ENCODE measurements at places on chromosomes 2 and 18.

DNA sequence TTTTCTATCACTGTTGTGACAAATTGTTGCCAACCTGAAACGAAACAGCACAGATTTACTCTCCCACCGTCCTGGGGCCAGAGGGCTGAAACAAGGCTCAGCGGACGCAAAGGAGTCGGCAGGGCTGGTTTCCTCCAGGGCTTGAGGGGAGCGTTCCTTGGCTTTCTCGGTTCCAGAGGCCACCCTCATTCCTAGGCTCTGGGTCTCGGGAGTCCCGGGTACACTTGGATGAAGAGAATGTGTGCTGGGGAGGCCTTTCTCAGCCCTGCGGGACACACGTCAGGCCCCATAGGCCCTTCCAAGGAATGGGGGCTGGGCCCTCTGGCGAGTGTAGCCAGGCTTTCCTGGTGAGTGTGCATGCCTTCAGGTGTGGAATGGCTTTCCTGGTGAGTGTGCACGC is 287.3 kb upstream of the HS6ST1 start:
- no peak for DNase-seq

DNA sequence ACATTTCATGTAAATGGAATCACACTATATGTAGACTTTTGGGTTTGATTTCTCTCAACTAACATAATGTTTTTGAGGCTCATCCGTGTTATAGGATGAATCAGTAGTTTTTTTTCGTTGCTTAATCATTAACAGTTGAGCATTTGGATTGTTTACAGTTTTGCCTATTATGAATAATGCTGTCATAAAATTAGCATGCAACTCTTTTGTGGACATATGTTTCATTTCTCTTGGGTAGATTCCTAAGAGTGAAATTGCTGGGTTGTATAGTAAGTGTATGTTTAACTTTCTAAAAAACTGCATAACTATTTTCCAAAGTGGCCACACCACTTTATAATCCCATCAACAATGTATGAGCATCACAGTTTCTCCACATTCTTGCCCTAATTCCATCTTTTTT is 7.7 kb upstream of the RHBDD1 start:
- DNase-seq, result no peak

- no peak for DNase-seq
Observed at GRCh38 chr2:217035967-217036366, 176.1 kb upstream of the TNP1 start.

DNA sequence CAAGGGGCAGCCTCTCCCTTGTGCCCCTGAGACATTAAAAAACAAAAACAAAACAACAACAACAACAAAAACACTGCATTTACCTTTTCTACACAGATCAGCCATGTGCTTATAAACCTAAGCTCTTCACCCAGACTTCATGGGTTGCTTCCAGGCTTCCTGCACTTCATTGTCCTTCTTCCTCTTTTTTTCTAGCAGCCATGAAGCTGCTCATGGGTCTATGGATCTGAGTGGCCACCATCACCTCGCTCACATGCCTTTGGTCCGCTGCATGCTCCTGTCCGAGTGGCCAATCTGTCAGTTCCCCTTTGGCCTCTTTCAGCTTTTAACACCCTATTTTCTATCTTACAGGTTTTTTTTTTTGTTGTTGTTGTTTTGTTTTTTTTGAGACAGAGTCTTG is 9.0 kb upstream of the TET3 start:
- peak; percentile 45 for DNase-seq

DNA sequence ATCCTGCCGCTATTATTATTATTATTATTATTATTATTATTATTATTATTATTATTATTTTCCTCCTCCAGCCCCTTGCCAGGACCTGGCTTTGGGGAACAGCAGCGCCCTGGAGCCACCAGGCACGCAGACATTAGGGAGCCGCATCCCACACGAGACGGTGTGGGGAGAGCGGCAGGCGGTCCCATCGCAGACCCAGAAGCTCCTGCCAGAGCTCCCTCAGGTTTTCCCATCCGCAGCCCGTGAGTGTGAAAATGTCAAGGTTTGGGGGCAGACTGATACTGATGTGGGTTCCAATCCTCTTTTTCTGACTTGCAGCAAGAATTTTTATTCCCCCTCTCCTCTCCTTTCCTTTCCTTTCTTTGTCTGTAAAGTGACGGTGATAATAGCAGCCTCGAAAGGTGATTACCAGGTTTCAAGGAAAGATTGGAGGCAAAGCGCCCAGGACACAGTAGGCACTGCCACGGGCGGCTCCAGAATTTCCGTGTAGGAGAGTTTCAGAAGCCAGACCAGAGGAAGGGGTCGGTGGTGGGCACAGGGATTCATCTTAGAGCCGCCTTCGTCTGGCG is 816 bp downstream of the SCTR start:
- DNase-seq, result no peak

DNA sequence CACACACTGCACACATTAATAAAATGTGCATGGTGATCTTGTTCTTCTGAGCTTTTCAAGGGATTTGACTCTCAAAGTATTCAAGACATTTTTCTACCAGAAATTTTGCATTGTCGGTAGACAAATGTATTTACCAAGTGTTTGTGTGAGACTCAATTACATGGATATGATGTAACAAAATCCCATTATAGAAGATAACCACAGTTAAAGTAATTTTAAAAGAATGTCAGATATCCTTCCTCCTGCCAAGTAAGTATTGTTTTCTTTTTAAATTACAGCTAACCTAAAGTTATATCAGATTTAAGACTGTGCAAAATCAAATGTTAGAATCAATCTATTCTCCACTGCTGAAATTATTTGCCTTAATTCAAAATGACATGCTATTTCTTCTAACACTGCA is 1344.5 kb upstream of the CHAC2 start:
- DNase-seq, result no peak

GRCh38 chr2:169732583-169733358 is 861 bp upstream of the KLHL23 start:
- peak; percentile 57 for DNase-seq

- DNase-seq, result peak; percentile 66
Observed at GRCh38 chr2:237471438-237472186, 15.4 kb upstream of the MLPH start.

DNA sequence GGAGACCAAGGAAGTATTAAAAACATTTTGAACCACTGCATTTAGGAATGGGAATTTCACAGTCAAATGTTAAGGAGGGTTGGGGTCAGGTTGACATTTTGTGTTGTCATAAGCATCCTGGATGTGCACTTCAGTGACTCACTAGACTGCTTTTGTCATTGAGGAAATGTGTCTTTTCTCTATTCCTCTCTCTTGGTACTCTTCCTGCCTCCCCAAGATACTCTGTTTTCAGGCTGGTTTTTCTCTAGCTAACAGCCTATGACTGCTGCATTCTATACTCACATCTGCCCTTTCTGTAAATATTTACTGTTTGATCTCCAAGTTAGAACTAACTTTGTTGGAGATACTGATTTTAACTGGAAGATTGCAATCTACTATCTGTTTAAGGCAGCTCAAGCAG is 23.4 kb downstream of the XRCC5 start:
- DNase-seq, result no peak

DNA sequence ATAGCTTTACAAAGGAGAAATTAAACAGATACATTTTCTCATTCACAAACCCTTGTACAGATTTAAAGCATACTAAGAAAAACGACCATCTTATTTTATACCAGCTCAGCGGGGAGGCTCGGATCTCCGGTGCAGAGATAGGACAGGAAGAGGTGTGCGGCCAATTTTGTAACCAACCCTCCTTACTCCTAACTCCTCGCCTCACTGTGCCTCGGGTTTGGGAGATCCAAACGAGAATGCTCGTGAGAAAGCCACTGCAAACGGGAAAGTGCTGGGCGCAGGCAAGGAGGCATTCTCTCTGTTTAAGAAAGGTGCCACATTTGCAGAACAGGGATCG is 1.2 kb downstream of the KDSR start:
- DNase-seq, result peak; percentile 61

GRCh38 chr2:137912371-137912770 is 51.9 kb upstream of the HNMT start:
- no peak for DNase-seq

- no peak for DNase-seq
Observed at GRCh38 chr2:23377771-23378170, 7.2 kb upstream of the KLHL29 start.

- DNase-seq, result no peak
Observed at GRCh38 chr18:78776706-78777285, 202.8 kb upstream of the SALL3 start.

GRCh38 chr2:238650536-238650935 is 197.3 kb upstream of the TWIST2 start:
- no peak for DNase-seq

DNA sequence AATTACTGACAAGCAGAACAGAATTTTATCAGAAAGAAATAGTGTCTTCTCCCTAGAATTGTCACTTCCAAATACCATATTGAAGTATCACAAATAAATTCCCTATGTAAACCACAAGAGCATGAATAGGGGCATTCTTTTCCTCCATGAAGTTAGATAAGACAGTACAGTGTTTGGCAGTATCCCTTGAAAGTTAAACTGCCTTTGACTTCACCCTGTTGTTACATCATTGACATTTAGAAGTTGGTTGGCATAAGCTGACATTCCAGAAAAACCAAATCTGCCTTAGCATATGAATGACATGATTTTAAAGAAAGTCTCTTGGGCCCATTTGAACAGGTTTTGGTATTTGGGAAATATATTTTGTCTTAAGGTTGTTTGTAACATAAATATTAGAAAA is 50.2 kb upstream of the OSR1 start:
- DNase-seq, result no peak

- DNase-seq, result peak; percentile 10
Observed at GRCh38 chr2:47964722-47965434, 58.6 kb upstream of the FBXO11 start.

DNA sequence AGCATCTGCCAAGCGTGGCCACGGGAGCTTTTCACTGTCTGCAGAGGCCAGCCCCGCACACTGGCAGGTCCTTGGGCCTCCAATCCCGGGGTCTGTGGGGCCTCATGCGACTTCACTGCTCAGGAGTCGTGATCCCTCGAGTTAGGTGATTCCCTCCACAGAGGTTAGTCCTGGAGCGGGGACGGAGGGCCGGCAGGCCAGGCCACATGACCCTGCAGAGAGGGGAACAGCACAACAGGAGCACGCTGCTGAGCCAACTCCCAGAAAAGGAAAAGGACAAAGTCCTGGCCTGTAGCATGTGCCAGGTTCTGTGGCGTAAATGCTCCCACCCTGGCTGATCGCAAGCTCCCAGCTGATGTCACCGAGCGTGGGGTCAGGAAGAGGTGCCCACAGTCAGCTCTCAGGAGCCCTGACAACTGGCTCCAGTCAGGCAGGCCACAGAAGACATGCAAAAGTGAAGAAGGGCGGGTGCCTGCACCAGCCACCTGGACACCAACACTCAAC is 15.3 kb upstream of the PRLH start:
- no peak for DNase-seq

DNA sequence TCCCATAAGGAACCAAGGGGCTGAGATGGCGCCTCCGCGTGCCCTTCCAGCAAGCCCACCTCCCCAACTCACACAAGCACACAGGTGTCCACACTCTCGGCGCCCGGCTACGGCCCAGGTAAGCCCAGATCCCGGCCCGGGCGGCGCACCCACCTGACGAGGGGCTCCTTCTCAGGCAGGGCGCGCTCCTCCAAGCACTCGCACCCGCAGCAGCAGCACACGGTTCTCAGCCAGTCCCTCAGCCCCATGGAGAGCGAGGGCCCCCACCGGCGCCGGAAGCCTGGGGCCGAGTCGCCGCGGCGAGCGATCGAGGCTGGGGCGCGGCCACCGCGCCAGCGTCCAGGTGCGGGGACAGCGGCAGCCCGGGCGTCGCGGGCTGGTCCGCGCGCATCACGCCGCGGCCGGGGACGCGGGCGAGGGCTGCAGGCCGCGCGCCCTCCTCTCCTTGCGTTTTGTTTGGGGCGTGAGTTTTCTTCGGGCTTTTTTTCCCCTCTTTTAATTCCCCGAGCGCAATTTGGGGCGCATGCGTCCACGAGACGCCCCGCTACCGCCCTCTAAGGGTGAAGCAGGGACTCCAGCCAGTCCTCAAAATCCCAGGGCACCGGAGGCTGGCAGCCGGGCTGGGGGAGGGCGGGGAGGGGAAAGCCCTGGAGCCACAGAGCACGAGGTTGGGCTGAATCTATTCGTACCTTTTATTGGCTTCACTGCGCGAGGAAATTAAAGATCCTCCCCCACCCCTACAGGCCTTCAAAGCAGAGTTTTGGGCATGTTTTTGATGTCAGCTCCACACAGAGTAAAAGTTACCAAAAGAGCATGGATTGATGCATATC is at the start of gene MREG:
TSS of gene MREG (minus strand) at position 472 of the 830 bp plus-strand sequence. CDS start at position 248, 224 bp downstream.
- DNase-seq, result peak; percentile 86
